ENCODE measurements at places on chromosomes 4 and X. TPM values are rescaled to one million over a fixed set of nuclear protein-coding genes. Genes with fewer than 3 reads are reported as not detected.
A peak's percentile ranks its signal among the peaks of the same experiment; 100 is the strongest.

GRCh38 chrX:11929476-11929875 is 171.4 kb downstream of the MSL3 start:
- no peak for DNase-seq

GRCh38 chrX:54551801-54552200 is 21.8 kb downstream of the GNL3L start:
- DNase-seq: no peak

DNA sequence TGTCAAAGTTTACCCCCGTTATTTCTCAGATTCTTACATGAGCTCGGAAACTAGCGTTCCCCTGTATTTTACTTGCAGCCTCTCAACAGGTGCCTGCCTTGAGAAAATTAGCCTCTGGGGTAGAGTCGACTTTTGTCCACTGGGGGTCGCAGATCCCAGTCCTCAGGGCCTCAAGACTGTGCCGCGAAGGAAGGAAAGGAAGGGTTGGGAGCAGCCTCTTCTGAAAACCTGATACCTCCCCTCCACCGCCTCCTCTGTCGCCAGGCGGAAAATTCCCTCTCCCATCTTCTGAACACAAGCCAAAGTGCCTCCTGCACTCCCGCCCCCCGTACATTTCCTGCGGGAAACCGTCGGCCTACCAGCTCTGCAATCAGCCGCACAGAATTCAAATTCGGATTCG is 44.4 kb upstream of the TMSB15B start:
- DNase-seq: no peak

Gene HMX1
- total RNA-seq: not detected

GRCh38 chrX:154396973-154397887 is 947 bp upstream of the RPL10 start:
- peak; percentile 86 for DNase-seq

DNA sequence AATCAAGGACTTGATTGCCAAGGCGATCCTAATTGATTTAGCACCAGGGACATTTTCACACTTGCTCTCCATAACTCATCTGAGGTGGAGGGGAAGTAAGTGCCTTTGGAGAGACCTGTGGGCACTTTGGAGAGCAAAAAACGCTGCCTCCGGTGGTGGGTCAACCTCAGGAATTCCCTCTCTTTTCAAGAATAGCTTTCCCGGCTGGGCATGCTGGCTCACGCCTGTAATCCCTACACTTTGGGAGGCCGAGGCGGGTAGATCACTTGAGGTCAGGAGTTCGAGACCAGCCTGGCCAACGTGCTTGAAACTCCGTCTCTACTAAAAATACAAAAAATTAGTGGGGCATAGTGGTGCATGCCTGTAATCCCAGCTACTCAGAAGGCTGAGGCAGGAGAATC is 49.2 kb downstream of the PRPS1 start:
- DNase-seq: no peak

Gene ZBTB33
- total RNA-seq: 12.5 TPM

Gene CHM
- 16.6 TPM for total RNA-seq

DNA sequence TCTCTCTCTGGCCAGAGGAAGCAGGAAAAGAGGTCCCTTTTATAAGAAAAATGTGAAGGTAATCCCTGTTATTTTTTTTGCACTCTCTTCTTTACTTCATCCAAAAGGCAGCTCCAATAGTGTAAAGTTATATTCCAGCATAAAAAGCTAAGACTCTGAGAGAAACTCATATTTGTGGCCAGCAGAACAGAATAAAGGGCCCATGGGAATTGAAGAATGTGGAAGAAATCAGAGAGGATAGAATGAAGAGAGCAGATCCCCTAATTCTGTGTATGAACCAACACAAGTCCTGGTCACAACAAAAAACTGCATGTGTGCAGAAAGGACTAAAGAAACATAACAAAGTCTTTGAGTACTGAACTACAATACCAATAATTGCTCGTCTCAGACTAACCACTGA is 22.3 kb downstream of the RPS6KA6 start:
- DNase-seq: no peak

- DNase-seq: no peak
Observed at GRCh38 chr4:3871181-3871852, 105.1 kb downstream of the ADRA2C start.

GRCh38 chrX:118507766-118508165 is 12.2 kb downstream of the DOCK11 start:
- no peak for DNase-seq

- DNase-seq: no peak
Observed at GRCh38 chr4:35934320-35934981, 309.9 kb downstream of the ARAP2 start.

Gene PAGE5
- total RNA-seq: not detected

GRCh38 chr4:147548256-147548655 is 67.4 kb downstream of the EDNRA start:
- no peak for DNase-seq

- DNase-seq: no peak
Observed at GRCh38 chr4:143405075-143405730, 68.5 kb downstream of the GAB1 start.

DNA sequence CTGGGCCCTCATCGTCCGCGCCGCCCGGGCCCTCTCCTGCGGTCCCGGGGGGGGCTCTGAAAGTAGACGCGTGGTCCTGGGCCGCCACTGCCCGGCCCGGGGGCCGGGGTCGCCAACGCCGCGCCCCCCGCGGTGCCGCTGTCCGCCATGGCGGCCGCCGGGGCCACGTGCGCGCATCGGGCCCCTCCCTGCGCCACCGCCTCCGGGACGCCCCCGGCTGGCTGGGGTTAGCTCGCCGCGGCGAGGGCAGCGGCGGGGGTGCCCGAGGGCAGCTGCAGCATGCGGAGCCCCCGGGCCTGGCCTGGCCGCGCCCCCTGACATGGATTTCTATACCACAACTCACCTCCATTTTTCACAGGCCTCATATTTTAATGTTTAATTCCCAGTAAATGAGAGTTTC is 61.8 kb downstream of the ELF2 start:
- no peak for DNase-seq

DNA sequence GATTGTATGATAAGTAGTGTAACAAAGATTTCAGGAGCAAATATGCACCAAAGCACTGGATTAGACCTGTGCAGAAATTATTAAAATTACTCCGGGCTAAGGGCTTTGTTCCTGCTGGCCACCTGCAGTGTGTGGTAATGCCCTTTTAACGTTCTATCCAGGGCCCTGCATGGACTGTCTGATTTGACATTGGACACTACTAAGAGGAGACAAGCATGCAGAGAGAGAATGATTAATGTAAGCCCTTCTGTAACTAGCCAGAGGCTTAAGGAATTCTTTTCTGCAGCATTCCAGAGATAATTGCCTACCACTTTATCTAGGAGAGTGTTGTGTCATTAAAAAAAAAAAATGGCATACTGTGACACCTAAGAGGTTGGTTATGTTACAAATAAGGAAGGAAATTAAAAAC is 117.0 kb downstream of the PCDH7 start:
- no peak for DNase-seq

Gene EVC2
- 1.1 TPM for total RNA-seq

Gene RTL9
- not detected for total RNA-seq

GRCh38 chr4:144547678-144548298 is 98.2 kb upstream of the HHIP start:
- DNase-seq: no peak

- no peak for DNase-seq
Observed at GRCh38 chr4:40627540-40627939, 2.1 kb downstream of the RBM47 start.

- no peak for DNase-seq
Observed at GRCh38 chrX:35682476-35682875, 115.7 kb upstream of the MAGEB16 start.

DNA sequence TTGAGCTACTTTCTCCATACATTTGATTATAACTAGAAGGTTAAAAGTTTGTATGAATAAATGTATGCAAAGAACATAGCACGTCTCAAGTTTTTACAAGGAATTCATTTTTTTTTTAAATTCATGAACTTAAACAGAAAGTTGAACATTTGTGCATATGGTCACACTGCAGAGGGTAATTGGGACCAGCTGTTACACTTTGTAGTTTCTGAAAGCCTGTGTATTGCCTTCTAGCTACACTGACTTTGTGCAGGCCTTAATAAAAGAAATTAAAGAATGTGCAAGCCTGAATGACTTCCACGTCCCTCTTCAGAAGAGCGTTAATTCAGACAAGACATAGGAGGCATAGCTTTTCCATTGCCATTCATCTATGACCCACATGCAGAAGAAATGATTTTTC is 153.1 kb upstream of the PCDH18 start:
- DNase-seq: no peak

Gene INTS6L
- total RNA-seq: 15.0 TPM

DNA sequence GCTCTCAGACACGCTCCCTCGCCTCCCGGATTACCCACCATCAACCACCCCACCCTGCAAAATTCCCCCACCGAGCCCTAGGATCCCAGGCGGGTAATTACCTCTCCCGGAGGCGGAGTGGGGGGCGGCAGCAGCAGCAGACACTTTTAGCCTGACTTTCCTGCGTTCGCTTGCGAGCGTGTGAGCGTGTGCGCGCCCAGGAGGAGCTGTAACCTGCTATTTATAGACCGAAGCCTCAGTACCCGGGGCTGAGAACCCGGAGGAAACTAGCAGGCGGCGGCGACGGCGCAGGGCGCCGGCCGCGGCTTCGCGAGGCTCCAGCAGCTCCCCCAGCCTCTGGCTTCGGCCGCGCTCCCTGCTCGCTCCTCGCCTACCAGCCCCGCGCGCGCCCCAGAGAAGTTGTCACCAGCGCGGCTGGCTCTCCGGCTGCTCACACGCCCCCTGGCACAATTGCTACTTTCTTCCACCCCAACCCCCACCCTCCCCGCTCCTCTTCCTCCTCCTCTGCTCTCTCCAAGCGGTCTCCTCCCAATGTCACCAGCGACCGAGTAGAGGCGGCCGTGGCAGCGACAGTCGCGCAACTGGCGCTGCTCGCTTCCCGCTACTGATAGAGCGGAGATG is at the start of gene INPP4B:
Gene INPP4B, minus strand, starts transcription at position 194 of the 621 bp plus-strand sequence.
- peak; percentile 62 for DNase-seq

DNA sequence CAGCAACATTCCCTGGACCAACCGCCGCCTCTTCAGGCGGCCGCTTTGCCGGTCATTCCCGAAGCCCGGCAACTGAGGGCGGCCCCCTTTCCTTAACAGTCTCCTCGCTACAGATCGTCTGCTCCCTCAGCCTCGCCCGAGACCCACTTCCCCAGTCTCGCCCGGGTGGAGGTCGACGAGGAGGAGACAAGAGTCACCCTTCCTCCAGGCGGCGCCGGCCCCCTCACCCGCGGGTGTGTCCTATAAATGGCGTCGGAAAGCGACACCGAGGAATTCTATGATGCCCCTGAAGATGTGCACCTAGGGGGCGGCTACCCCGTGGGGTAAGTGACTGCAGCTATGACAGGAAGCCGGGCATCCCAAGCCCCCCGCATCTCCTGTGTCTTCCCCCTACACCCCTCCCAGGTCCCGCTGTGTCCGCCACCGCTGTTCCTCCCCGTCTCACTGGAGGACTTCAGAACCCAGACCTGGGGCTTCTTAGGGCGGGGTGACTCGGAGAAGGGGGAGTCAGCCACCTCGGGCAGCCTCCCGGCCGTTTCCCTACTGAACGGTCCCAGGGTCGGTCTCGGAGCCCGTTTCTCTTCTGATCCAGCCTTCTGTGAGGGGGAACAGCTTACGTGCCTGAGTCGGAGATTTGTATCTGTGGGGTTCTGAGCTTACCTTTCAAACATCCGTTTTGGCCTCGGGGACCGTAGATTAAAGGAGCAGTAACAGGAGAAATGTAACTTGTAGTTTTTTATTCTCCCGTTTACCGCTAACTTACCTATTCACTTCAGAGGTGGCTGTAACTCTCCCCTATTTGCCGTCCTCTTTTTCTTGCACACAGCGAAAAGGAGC is 570 bp downstream of the WDR44 start:
- peak; percentile 71 for DNase-seq

- no peak for DNase-seq
Observed at GRCh38 chr4:134632056-134632455, 430.5 kb upstream of the PABPC4L start.

DNA sequence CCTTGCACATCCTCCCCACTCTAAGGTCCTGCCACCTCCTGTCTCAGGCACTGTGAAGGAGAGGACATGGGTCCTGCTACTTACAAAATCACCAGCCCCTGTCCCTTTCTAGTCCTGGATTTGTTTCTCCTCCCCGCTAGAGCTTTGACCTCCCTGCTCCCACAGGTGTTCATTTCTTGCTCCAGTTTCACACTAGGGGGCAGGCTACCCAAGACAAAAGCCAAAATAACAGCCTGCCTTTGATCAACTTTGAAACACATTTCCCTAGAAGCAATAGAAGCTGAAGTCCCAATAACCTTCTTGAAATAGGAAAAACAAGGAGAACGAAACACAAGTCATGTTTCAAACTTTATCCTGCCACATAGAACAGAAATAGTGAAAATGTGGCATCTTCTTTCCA is 164.4 kb downstream of the QDPR start:
- DNase-seq: no peak

- no peak for DNase-seq
Observed at GRCh38 chr4:140704964-140705363, 51.2 kb downstream of the TBC1D9 start.

DNA sequence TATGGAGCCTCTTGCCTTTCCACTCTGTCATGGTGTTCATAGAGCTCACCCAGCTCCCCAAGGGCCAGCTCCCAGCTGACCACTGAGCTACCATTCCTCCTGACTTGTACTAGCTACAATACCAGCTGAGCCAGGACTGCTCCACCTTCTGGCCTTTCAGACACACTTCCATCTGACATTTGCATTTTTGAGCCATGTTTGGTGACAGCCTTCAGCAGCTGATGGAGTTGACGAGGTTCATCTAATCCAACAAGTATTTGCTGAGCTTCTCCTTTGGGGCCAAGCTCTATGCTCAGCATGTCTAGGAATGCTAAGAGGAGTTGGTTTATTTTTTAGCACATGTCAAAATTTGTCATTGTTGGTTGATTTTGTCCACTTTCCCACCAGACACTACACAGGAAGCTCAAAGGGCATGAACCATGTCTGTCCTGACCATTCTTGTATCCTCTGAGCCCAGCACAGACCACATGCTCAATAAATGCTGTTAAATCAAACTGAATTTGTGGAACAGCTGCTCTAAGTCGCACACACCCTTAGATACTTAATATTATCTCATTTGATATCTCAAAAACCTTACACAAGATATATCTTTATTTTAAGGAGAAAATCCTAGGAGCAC is 142.6 kb upstream of the PPARGC1A start:
- DNase-seq: no peak

DNA sequence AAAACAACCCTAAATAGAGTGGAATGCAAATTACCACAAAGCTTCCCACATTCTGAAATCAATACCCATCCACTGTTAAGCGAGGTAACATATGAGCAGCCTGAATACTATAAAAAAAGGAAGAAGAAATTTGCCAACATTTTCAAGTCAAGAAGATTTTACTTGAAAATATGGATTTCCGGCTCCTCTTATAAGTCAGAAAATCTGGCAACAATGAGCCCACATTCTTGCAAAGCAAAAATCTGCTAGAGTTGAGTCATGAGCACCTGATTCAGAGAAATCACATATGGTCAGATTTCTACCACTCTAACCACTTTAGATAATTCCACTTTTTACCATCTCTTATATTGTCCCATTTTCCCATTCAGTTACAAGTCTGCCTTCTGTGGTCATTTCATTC is 395.7 kb downstream of the DTHD1 start:
- no peak for DNase-seq

DNA sequence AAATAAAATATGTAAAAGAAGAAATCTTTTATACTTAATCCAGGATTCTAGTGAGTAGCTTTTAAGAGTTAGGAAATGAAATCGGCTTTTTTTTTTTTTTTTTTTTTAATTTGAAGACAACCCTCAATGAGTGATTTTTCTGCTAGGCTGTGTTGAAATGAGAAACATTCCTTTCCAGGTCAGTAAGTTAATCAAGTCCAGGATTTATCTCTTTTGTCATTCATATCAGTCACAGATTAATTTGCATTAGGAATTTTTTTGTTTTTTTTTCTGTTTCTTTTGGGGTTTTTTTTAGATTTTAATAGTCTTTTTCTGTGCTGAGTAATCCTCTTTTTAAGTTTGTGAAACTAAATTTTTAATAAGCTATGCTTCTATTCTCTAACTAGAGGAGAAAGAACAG is 448.1 kb downstream of the ADGRL3 start:
- DNase-seq: no peak

Gene GPAT3
- 16.7 TPM for total RNA-seq
